ENCODE measurements at places on chromosomes 2 and 18.

DNA sequence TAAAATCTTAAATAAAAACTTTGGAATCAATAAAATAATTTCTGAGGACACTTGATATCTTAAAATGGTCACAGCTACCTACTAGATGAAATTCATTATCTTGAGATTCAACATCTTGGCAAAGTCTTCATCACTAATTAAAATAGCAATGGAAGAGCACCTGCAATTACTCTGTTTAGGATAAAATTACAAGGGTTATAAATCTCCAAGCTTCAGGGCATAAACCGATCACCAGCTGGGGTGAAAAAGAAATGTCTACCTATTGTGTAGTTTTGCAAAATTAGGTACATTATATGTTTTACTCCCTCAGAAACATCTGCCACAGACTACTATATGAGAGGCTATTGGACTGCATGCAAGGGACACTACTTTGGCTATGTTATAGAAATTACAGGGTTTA is 327.1 kb downstream of the CCDC178 start:
- no peak for DNase-seq

GRCh38 chr18:68564351-68564750 is 150.6 kb downstream of the TMX3 start:
- no peak for DNase-seq

GRCh38 chr18:51009072-51009471 is 20.9 kb upstream of the SMAD4 start:
- DNase-seq: peak; percentile 34

- DNase-seq: peak; percentile 17
Observed at GRCh38 chr2:180443888-180444287, 436.8 kb upstream of the CWC22 start.

DNA sequence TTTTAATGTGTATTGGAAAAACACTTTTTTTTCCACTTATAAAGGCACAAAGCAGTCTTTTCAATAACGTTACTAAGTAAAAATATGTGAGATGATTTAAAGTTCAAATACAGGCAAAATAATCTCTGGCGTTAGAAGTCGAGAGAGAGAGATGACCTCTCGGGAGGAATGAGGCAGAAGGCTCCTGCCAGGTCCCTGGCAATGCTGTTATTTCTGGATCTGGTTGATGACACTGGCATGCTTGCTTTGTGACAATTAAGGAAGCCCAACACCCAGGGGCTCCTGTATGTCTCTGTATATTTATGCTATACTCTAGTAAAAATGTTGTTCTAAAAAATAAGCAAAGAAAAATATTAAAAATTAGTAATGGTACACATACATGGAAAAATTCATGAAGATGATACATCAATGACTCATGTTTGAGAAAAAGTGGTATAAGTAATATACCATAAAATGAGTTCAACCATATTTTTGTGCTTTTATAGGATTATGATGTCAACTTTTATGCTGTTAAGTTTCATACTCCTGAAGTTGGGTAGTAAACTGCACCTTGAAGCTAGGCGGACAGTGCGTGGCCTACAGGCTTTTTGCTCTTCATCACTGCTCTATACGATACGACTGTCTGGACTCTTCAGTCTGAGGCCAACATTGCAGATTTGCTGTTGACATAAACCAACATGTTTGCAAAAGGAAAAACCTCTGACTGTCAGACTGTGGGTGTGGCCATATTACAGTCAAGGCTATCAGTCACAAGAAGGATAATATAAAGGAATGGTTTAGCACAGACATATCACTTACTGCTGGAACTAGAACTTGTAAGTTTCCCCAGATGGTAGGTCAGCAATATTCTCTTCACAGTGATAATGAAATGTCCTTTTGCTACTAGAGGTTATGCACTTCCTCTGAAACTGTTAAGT is 19.8 kb downstream of the VPS4B start:
- DNase-seq: no peak

DNA sequence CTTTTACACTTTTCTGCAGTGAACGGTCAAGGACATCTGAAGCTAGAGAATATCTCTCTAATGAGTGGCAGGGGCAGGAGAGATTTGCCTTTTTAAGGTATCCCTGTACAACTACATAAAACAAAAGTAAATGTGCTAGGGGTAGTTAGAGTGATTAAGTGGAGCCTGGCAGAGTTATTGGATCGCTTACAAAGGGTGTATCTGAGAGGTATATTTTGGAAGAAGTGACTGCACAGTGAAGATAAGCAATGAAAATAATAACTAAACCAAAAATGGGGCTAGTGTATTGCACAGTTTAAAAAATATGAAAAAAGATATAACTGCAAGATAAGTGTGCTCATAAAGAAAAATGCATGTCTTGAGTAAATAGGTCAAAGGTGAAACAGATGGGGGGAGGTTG is 193.5 kb upstream of the EPC2 start:
- DNase-seq: no peak

GRCh38 chr2:137237055-137237454 is 471.7 kb downstream of the THSD7B start:
- peak; percentile 53 for DNase-seq

GRCh38 chr18:7334973-7335568 is 104.2 kb downstream of the LRRC30 start:
- no peak for DNase-seq

DNA sequence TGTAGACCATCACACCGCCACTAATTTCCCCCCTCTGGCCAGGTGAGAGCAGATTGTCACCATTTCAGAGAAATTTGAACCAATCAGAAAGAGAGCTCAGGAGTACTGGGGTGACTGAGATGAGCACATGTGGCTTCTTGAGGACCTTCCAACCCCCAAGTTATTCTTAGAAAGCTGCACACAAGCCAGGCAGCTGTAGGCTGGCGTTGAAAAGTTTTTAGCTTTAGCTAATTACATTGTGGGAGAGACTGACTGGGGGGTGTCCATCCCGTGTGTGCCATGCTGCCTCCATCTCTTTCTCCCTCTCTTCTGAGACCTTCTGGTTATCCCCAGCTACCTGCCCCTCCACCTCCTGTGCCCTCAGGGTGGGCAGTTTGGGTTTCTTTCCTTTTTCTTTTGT is 154.0 kb downstream of the AGAP1 start:
- DNase-seq: no peak

- DNase-seq: no peak
Observed at GRCh38 chr2:241354668-241355658, 1.1 kb upstream of the FARP2 start.

DNA sequence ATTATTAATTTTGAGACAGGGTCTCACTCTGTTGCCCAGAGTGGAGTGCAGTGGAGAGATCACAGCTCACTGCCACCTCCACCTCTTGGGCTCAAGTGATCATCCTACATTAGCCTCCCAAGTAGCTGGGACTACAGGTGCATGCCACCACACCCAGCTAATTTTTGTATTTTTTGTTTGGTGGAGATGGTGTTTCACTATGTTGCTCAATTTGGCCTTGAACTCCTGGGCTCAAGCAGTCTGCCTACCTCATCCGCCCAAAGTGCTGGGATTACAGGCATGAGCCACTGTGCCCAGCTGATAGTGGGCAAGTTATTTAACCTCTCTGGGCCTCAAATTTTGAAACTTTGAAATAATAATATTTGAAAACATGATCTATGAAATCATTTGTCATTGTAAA is 26.5 kb downstream of the DCAF17 start:
- DNase-seq: no peak

- no peak for DNase-seq
Observed at GRCh38 chr18:23036660-23037201, 98.6 kb upstream of the CABLES1 start.

- peak; percentile 48 for DNase-seq
Observed at GRCh38 chr2:226338825-226339224, 460.8 kb downstream of the IRS1 start.

DNA sequence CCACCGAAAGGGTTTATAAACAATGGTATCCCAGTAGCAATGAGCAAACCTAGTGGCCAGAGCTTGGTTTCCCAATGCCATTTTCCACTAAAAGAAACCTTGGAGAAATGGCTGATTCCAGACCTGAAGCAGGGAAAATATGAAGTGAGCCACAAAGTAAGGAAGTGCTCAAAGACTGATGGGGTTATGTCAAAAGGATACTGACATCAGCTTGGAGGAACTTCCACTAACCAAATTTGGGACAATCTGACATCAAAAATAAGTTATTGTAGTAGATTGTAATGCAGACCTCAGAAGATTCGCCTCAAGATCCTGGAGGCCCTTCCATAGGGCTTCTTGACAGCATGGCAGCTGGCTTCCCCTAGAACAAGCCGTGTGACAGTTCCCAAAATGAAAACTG is 79.4 kb upstream of the SP3 start:
- no peak for DNase-seq

GRCh38 chr2:2950403-2950952 is 427.1 kb downstream of the EIPR1 start:
- no peak for DNase-seq

- no peak for DNase-seq
Observed at GRCh38 chr18:76564655-76565237, 69.7 kb upstream of the ZNF516 start.

- no peak for DNase-seq
Observed at GRCh38 chr2:237075749-237076599, 9.7 kb upstream of the COPS8 start.

GRCh38 chr2:239390546-239391285 is 10.1 kb downstream of the HDAC4 start:
- DNase-seq: no peak

DNA sequence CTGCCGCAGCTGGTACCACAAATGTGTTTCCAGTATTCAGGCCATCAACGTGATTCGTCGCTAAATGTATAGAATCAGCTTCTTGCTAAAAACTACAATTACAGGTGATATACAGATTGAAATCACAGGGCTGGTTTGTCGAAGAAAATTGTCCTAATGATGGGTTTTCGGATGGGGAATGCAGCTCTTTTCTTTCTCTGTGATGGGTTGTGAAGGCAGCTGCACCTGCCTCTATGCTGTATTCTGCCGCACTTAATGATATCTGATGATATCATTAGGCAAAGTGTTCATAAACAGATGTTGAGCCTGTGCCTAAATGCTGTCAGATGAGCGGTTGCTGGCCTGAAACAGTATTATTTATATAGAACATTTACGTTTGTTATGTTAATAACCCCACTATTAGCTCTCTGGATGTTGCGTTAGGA is 218.1 kb downstream of the ARHGAP15 start:
- DNase-seq: no peak

GRCh38 chr2:67516362-67516761 is 119.2 kb downstream of the ETAA1 start:
- no peak for DNase-seq

DNA sequence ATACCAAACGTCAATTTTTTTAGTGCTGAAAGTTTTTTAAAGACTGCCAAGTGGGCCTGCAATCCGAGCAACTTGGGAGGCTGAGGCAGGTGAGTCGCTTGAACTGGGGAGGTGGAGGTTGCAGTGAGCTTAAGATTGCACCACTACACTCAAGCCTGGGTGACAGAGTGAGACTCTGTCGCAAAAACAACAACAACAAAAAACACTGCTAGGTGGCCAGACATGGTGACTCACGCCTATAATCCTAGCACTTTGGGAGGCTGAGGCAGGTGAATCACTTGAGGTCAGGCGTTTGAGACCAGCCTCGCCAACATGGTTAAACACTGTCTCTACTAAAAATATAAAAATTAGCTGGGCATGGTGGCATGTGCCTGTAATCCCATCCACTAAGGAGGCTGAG is 202.8 kb upstream of the COPS8 start:
- DNase-seq: no peak

- DNase-seq: no peak
Observed at GRCh38 chr2:186925514-186925913, 76.5 kb upstream of the ZSWIM2 start.

GRCh38 chr2:35731674-35732073 is 623.9 kb upstream of the CRIM1 start:
- DNase-seq: no peak

- peak; percentile 20 for DNase-seq
Observed at GRCh38 chr2:17271416-17271815, 246.8 kb downstream of the RAD51AP2 start.

GRCh38 chr2:19796035-19796695 is 105.6 kb downstream of the TTC32 start:
- DNase-seq: peak; percentile 96

- DNase-seq: no peak
Observed at GRCh38 chr2:30504731-30505130, 57.7 kb downstream of the LCLAT1 start.

GRCh38 chr2:206160125-206160806 is 571 bp downstream of the EEF1B2 start:
- DNase-seq: no peak

DNA sequence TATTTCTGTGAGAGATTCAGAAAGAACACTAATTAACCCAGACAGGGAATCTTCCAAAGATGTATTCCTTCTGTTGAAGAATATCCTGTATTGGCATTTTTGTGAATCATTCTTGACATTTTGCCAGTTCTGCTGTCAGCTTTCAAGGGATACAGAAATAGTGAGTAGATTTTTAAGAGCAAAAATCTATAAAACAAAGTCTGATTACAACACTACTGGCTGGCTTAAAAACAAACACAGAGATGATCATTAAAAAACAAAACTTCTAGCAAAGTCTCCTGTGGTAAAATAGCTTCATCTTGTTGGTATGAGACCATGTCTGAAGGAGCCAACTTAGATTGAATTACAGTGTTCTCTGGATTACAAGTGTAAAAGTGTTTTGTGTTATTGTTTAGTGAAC is 866.3 kb upstream of the KLHL29 start:
- no peak for DNase-seq

DNA sequence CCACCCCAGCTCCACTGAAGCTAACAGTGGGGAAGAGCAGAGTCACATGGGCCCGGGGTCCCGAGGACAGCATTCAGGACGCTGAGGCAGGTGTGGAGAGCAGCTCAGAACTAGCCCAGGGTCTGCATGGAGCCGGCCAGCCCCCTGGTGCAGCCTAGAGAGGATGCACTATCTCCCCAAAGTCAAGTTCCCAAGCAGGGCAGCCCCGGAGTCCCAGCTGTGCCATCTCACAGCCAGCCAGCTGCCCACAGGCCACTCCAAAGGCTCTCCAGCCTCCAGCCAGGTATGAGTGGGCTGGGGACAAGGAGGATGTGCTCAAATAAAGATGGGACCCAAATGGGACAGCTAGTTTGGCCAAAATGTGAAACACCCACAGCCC is 41.0 kb downstream of the BIN1 start:
- no peak for DNase-seq

GRCh38 chr18:80147418-80148325 is 38.6 kb downstream of the ADNP2 start:
- DNase-seq: peak; percentile 83

DNA sequence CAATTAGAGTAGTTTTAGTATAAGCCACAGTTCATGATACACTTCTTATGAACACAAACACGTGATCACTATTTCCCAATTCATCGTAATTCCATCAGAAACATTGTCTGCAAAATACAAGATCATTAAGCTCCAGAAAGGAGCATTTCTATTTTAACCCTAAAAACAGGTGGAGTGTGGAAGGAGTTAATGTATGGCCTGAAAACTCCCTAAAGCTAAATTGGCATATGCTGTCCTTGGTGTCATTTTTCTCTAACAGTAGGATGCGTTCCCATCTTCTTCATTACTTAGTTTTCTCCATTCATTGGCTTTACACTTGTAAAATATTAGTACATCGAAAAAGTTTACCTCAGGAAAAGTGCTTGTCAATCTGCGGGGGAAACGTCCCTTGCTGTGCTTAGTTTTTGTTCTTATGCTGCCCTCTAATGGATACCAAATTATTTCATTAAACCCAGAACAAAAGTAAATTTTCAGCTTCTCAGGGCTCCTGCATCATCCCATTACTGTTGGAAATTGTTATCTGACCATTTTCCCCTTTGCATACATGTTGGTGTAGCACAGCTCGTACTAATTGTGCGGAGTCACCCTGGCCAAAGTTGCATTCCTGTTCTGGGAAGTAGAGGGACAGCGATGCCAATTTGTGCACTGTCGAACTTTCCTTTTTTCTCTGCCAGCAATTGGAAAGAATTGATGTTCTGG is 153.4 kb downstream of the GPD2 start:
- peak; percentile 51 for DNase-seq

Data from LHCN-M2 (cell line).